ENCODE measurements at places on chromosomes 16 and 17. TPM values are rescaled to one million over a fixed set of nuclear protein-coding genes. Genes with fewer than 3 reads are reported as not detected.

DNA sequence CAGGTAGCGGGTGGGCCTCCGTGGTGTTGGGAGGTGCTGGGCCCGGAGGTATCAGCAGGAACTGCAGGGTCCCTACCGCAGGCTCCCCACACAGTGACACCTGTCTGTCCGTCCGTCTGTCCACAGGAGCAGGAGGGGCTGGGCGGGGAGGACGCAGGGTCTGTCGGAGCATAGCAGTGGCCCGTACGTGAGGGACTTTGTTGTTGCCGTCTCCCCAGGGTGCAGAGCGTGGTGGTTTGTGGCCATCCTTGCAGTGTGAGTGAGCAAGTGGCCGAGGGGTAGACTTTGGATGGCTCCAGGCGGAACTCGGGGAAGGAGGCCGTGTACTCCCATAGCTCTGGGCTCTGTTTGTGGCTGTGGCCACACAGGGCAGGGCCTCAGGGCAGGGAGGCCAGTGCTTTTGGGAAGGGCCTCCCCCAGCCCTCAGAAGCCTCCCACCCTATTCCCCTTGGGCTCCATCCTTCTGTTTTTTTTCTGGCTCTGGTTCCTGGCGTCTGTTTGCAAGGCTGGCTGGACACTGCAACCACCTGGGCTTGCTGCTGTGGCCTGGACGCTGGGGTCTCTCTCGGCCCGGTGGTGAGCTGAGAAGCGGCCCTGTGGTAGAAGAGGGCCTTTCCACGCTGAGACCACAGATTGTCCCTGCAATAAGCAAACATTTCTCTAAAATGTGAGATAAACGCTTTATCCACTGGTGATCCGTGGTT is 41.0 kb upstream of the ZNF750 start:
- peaks cover 81% of the 10 kb centered on the region for H3K4me1 ChIP-seq
- no peak overlapping the region for H3K27ac ChIP-seq
- no peak overlapping the region for H3K4me3 ChIP-seq

DNA sequence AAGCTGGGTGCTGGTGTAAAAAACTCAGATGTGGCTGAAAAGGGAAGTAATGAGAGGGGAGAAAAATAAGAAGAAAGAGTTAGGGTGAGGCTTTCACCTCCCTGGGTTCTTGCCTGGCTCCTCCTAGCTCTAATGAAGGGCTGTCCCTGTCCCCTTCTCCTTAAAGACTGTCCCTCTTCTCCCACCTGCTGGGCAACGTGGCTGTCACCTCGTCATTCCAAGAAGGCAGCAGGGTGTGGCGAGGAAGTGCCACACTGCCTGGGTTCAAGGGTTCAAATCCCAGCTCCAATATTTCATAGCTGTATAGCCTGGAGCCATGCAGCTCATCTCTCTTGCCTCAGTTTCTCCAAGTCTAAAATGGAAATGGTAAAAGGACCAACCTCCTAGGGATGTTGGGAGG is 122.5 kb upstream of the CACNG5 start:
- peaks cover 63% of the 10 kb centered on the region for H3K4me1 ChIP-seq
- no peak overlapping the region for H3K4me3 ChIP-seq
- no peak for DNase-seq
- peak overlapping the region; percentile 82 for H3K27ac ChIP-seq

NACA2 gene
- not detected for total RNA-seq

CACNA1H gene
- 0.58 TPM for total RNA-seq

DNA sequence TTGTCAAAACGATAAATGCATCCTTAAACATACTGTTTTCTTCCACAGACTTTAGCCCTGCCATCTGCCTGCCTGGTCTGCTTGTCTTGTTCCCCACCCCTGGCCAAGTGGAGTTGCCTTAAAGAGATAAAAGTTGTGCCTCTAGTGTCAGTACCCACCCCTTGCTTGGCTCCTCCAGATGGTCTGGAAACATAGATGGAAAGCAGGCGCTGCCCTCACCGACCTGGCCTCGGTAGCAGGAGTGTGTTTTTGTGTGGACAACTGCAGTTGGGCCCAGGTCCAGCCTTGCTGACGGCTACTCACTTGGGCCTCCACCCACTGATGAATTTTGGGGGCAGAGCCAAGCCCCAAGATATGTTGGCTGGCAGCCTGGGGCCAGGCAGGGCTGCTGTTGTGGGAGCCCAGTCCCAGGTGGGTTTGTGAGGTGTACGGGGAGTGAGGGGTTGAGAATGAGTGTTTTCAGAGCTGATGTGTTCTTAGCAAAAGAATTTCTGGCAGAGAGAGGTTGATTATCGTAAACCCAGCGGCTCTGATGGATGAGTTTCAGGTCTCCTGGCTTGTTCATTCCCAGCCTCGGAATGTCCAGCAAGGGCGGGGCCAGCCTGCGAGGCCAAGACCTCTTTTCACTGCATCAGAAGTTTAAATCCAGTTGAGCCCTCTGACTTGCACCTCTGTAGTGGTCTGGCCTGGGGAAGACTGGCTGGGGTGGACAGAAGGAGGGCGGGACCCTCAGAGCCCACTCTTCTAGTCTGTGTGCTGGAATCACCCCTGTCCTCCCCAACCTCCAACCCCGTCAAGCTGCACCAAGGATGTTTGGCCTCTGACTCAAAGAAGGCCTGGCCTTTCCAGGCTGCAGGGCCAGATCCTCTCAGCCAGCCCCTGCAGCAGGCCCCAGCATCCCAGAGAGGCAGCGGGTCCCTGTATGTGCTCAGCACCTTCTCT is 179.7 kb downstream of the RAB11FIP4 start:
- H3K4me1 ChIP-seq = no peaks in the 10 kb centered on the region
- H3K4me3 ChIP-seq = no peak overlapping the region
- H3K27ac ChIP-seq = no peak overlapping the region
- no peaks in the 10 kb centered on the region for H3K36me3 ChIP-seq
- H3K27me3 ChIP-seq = no peaks in the 10 kb centered on the region

DNA sequence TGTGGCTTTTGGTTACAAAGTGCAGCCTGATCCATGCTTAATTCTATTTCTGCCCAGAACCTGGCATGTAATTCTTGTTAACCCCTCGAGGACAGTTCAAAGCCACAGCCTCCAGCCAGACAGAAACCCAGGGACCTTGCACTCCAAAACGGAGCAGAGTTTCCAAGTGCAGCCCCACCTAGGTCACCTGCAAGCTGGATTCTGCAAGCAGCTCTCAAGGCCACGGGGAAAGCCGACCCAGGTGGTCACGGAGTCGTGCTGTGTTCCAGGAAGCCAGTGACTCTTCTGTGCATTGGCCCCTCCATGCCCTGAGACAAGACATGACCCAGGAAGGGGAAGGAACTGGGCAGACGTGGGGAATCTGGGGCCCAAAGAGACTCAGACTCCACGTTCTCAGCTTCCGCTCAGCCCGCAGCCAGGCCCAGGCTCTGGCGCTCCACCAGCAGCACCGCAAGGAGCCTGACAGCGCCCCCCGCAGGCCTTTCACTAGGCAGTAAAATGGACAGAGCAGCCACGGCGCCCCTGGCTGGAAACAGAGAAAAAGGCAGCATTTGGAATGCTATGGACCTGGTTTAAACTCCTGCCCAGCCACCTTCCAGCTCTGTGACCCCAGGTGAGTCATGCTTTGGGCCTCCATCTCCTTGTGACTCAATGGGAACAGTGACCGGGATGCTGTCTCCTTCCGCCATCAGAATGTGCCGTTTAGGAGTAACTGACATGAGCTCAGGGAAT is 27.3 kb upstream of the GSG1L start:
- no peak overlapping the region for H3K4me3 ChIP-seq
- DNase-seq = no peak
- H3K36me3 ChIP-seq = peaks cover 4% of the 10 kb centered on the region
- H3K27me3 ChIP-seq = no peaks in the 10 kb centered on the region
- no peaks in the 10 kb centered on the region for H3K4me1 ChIP-seq

GRCh38 chr17:80225230-80225629 is 5.0 kb downstream of the SLC26A11 start:
- no peak overlapping the region for H3K27ac ChIP-seq
- peaks cover 8% of the 10 kb centered on the region for H3K4me1 ChIP-seq
- peaks cover 10% of the 10 kb centered on the region for H3K36me3 ChIP-seq
- no peak overlapping the region for H3K4me3 ChIP-seq
- H3K27me3 ChIP-seq = peaks cover 1% of the 10 kb centered on the region

PRSS21 gene
- 3.0 TPM for total RNA-seq

DNA sequence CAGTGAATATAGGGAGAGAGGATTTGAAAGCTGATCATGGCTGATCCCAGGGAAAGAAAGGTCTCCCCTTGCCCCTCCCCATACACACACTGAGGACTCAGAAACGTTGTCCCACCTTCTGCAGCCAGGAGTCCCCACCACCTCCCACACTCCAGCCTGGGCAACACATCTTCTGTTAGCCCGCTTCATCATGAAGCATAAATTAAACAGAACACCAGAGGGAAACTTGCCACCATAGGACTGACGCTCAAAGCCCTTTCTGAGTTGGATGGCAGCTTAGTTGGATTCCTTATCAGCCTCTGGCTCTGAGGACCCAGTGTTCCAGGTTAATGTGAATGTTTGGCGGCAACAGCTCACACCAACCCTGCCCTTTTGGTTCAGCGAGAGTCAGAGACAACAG is 33.9 kb downstream of the ARHGAP27 start:
- DNase-seq = no peak
- H3K27me3 ChIP-seq = no peaks in the 10 kb centered on the region
- no peak overlapping the region for H3K4me3 ChIP-seq
- H3K36me3 ChIP-seq = peaks cover 54% of the 10 kb centered on the region

GRCh38 chr17:19311016-19311415 is 51.5 kb downstream of the B9D1 start:
- H3K4me1 ChIP-seq = peaks cover 27% of the 10 kb centered on the region
- H3K4me3 ChIP-seq = no peak overlapping the region
- peaks cover 12% of the 10 kb centered on the region for H3K27me3 ChIP-seq
- no peak overlapping the region for H3K27ac ChIP-seq
- DNase-seq = no peak

- no peaks in the 10 kb centered on the region for H3K36me3 ChIP-seq
- no peak overlapping the region for H3K27ac ChIP-seq
- H3K4me1 ChIP-seq = no peaks in the 10 kb centered on the region
- no peak overlapping the region for H3K4me3 ChIP-seq
- H3K27me3 ChIP-seq = peaks cover 3% of the 10 kb centered on the region
These were observed 42.5 kb downstream of the MYH3 start for GRCh38 chr17:10614536-10615155.

DUS1L gene
- total RNA-seq = 99.3 TPM

HS3ST3A1 gene
- total RNA-seq = 2.8 TPM

KCNJ18 gene
- not detected for total RNA-seq
